ENCODE measurements at places on chromosomes 2 and 18.

GRCh38 chr2:190649035-190649797 is at the start of gene NAB1:
Gene NAB1 (plus strand): TSS chr2:190649083. CDS start chr2:190659177, 10,094 bp downstream.
- no peak for DNase-seq

- no peak for DNase-seq
These were observed 818.0 kb upstream of the ACVR2A start for GRCh38 chr2:147026664-147027295.

DNA sequence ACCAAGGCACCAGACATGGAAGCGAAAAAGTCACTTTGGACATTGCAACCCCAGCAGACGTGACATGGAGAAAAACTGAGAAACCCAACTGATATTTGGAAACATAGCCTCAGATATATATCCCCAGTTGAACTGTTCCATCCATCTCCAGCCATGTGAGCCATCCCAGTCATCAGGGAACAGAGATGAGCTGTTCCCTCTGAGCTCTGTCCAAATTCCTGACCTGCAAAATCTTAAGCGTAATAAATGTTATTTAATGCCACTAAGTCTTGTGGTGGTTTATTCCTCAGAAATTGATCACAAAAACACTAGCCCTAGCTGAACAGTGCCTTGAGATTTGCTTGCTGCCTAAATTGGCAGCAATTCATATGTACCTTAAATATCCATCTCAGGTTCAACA is 182.8 kb downstream of the NRP2 start:
- DNase-seq: no peak

- DNase-seq: no peak
These were observed 110.8 kb downstream of the FMNL2 start for GRCh38 chr2:152445791-152446201.

- no peak for DNase-seq
These were observed 102.5 kb downstream of the FMNL2 start for GRCh38 chr2:152437276-152438108.

DNA sequence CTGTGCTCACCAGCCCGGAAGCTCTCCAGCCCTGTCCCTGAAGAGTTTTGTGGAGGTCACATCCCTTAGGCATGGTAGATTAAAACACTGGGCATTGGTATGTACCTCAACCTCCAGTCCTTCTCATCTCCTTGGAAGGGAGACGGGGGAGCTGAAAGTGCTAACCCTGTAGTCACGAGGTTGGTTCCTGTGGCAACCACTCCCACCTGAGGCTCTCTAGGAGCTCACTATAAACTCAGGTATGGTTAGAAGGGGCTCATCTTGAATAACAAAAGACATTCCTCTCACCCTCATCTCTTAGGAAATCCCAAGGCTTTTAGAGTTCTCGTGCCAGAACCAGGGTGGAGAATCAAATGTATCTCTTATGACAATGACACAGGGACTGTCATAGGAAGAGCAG is 43.0 kb upstream of the MGAT4A start:
- no peak for DNase-seq

DNA sequence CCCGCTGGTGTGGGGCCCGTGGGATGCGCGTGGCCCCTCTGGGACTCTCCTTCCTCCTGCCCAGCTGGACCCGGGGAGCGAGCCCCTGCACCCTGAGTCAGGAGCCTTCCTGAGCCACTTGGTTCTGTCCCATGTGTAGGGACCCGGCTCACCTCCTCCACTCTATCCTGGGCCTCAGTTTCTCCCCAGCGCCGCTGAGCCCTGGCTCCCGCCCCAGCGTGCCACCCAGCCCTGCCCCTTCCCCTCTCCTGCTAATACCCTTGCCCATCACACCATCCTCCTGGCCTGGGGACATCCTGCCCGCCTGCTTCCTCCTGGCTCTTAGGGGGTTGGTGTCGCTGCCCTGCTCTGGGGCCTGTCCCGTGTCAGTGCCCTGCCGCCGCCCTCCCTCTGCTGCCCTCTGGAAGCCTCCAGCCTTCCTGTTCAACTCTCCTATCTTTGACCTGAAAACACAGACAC is 24.8 kb downstream of the GPC1 start:
- no peak for DNase-seq

GRCh38 chr2:20370191-20370590 is 19.5 kb upstream of the PUM2 start:
- no peak for DNase-seq

DNA sequence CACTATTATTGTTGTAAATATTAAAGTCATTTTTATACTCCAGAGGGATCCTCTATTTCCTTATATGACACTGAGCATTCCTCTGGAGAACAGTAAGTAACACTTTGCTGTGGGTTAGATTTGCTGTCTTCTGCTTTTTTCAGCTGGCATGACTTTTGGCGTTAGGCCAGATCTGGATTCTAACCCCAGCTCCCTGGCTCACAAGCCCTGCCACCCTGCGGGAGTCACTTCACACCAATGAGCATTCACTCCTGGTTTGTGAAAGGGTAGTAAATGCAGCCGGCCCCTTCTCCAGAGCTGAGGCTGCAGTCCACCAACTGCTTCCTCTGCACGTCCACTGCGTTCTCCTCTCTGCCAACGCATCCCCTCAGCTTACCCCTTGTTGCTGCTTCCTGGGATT is 373.8 kb upstream of the RAB6C start:
- no peak for DNase-seq

DNA sequence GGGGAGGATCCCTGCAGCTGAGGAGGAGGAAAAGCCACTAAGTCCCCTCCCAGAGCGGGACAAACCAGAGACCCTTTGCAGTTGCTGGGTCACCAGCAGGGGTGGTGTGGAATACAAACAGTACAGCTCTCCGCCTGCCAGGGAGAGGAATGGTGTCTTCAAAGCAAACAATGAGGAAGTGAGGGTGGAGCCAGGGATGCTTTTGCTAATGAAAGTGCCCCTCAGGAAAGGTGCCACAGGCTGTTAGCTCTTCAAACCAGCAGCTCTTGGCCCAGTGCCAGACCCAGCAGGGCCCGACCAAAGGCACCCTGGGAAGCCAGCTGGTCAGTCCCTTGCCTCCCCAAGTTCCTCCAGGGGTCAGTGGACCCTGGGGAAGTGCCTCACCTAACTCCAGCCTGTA is 102.8 kb downstream of the HIBCH start:
- DNase-seq: no peak

GRCh38 chr18:75492852-75493251 is 65.3 kb upstream of the SMIM21 start:
- DNase-seq: no peak

DNA sequence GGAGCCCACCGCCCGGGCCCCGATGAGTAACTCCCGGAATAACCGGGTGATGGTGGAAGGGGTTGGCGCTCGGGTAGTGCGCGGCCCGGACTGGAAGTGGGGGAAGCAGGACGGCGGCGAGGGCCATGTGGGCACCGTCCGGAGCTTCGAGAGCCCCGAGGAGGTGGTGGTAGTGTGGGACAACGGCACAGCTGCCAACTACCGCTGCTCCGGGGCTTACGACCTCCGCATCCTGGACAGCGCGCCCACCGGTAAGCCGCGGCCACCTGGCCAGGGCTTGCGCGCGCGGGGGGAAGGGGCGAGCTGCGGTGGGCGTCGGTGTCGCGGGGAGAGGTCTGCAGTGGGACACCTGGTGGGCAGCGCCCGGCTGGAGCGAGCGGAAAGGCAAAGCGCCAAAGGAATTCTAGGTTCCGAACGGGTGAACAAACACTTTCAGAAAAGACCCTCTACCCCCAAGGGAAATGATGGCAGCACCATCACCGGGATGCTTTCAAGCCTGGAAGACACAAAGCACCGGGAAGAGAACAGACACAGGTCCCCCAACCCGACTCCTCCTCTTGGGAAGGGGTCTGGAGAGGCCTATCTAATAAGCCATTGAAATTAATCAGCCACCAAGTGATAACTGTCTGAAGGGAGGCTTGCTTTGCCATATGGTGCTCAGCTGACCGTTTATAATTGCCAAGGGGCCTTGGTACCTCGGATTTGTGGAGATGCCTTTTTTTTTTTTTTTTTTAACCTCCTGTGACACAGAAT is 1.1 kb downstream of the MIB1 start:
- DNase-seq: no peak

GRCh38 chr2:211174021-211174420 is 617.6 kb downstream of the CPS1 start:
- DNase-seq: no peak

- no peak for DNase-seq
These were observed 94.4 kb downstream of the MEP1B start for GRCh38 chr18:32284284-32284683.

DNA sequence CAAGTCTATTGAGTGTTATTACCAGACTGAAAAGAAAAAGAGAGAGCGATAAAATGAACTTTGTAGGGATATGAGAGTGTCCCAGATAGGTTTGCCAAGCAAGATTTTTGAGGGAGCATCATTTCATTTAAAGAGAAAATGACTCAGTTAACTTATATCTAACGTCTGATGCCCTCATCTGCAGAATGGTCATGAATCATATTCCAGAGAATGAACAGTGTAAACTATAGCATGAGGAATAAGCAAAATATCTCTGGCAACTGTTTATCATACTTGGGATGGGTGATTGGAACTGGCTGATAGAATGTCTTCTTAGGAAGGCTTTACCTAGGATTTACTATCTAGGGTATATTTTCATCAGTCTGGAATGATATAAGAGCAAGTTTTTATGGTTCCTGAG is 289.4 kb downstream of the CMPK2 start:
- DNase-seq: no peak

- DNase-seq: peak; percentile 7
These were observed 189.0 kb downstream of the GALNT1 start for GRCh38 chr18:35770376-35771014.

DNA sequence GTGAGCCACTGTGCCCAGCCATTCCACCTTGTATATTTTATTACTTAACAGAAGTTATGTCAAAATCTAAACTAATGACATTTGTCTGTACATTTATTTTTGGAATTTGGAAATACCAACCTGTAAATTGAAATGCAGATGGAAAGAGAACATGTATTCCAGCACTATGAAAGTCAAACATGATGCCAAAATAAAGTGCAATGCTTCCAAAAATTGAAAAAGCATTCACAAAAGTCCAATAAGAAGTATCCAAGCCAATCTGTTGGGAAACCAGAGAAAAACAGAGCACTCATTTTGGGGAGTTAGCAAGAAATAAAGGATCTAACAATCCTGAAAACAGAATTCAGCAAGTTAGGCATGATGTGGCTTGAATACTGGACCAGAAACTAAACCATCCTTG is 30.3 kb upstream of the NARS1 start:
- no peak for DNase-seq

- DNase-seq: no peak
These were observed 10.6 kb upstream of the TEX51 start for GRCh38 chr2:126888046-126888445.

DNA sequence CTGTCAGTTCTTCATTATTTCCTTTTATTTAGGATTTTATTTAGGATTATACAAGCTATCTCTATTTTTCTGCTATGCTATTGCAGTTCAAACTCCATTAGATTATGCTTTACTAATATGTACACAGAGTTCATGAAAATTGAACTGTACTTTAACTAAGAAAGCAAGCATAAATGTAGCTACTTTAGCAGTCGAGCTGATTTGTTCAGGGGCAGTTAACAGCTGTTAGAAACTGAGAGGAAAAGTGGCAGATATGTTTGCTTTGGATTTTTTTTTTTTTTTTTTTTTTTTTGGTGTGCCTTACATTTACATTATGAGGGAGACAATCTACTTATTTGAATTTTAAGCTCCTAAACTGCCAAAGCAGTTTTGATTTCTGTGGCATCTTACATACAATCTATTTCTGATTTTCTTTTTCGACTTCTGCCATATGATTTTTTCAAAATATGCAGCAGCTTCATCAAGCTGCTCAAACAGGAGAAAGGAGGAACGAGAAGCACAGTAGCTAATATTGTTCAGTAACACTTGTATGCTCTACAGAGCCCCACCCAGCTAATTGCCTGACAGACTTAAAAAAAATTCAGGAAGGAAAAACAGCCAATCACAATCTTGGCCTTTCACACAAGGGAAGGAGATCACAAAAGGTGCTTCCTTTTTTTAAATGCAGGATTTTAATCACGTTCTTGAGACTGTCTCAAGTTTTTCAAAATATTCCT is 233.4 kb upstream of the SIX3 start:
- peak; percentile 48 for DNase-seq

DNA sequence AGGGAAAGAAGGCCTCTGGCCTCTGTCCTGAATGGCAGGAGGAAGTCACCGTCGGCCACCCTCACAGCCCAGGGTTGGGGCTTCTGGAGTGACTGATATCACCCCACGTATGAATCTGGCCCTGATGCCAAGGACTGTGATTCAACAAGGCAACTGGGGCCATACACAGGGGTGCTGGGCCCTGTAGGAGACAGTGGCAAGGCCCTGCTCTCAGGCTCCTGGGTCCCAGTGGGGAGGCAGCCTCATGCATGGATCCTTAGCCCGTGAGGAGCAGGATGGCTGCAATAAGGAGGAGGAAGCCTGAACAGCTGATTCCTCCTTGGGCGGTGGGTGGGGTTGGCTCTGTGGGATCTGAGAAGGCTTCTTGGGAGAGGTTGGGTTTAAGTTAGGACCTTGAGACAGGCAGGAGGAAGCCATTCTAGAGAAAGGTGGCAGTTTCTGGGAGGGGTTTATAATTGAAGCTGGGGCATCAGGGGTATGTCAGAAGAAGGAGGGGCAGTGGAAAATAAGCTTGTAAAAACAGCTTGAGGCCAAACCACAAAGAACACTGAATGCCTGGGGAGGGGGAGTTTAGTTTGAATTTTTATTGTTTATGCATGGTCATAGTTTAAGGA is 42.8 kb upstream of the LAPTM4A start:
- no peak for DNase-seq

- no peak for DNase-seq
These were observed 30.5 kb downstream of the LTBP1 start for GRCh38 chr2:32977228-32977758.

DNA sequence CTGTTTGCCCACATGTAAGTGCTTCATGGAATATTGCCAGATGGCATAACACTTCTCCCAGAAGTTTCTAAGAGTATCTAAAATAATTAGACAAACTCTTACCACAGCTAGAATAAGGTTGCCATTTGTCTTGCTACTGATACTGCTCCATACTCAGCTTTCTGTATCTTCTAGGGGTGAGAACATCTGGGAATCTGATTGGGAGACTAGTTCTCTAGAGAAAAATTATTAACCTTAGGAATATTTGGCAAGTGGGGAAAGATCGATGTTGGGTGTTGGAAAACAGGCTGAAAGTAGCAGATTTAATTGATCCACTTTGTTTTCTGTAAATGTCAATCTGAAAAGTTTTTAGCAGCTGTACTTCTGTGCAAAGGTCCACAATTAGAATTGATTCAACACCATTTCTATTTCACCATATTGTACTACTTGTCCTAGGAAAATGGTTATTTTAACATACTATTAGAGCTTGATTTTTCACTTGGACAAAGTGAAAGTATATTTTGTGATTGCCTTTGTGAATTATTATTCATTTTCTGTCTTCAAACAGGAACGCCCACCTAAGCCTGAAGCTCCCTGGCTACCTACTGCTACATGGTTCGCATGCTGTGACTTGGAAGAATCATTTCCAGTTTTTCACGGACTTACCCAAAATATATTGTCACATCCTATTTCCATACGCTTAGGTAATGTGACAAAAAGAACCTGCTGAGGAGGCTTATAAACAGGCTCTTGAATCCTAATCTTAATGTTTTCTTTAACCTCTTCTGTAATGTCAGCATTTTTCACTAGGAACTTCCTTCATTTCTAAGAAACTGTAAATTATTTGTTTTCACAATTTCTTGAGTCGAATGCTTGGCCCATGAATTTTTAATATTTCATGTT is 147.7 kb downstream of the TRABD2A start:
- no peak for DNase-seq

Measured in GM12864 (cell line).